Activated CD8-positive, alpha-beta memory T cell treated with anti-CD3 and anti-CD28 coated beads, Interleukin-2, amount 50 U/mL, for 4 hours (primary cell): ENCODE measurements at places on chromosomes 5 and 9.

GRCh38 chr5:174097486-174098185, 52.1 kb downstream of the NSG2 start:
- DNase-seq, result no peak

GRCh38 chr9:115972362-115972761, 181.2 kb upstream of the PAPPA start:
- no peak for DNase-seq

- DNase-seq, result no peak
Measured at GRCh38 chr5:163460562-163461171, at the start of gene HMMR. Gene HMMR (plus strand): TSS chr5:163460632. CDS start chr5:163460693, 61 bp downstream.

- DNase-seq, result no peak
Measured at GRCh38 chr5:65811885-65812284, 89.9 kb downstream of the NLN start.

DNA sequence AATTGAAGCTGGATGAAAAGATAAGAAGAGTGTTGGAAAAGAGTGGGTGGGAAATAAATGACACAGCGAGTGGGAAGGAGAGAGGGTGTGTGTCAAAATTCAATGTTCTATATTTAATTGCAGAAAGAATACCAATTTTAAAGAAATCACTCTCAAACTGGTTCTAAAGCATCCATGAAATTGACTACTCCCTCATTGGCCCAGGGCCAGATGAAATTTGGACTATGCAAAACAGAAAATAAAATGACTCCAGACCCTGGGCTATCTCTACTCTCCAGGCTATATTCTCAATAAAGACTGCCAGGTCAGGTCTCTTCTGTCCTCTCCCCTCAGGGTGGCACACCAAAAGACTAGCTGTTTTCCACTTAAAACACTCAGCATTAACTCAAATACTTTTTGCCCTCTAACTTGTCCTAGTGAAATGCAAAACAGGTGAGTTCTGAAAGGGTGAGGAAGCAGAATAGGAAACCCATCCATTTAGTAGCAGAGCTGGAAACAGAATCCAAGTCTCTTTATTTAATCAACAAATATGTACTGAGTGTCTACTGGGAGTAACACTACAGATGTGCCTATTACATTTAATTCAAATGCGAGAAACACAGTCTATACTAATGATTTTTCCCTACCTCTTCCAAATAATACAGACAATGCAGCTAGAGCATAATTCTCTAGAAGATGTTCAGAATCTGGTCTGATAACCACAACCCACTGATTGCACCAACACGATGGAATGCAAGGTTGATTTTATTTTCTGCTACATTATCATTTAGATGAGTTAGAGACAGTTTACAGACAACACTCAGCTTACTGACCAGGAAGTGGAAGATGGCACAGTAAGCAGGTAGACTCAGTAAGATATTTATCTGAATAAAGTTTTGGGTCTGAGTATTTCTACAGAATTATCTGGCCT, 42.1 kb downstream of the EFCAB9 start:
- no peak for DNase-seq

- DNase-seq, result no peak
Measured at GRCh38 chr9:131651160-131651559, 88.7 kb downstream of the RAPGEF1 start.

DNA sequence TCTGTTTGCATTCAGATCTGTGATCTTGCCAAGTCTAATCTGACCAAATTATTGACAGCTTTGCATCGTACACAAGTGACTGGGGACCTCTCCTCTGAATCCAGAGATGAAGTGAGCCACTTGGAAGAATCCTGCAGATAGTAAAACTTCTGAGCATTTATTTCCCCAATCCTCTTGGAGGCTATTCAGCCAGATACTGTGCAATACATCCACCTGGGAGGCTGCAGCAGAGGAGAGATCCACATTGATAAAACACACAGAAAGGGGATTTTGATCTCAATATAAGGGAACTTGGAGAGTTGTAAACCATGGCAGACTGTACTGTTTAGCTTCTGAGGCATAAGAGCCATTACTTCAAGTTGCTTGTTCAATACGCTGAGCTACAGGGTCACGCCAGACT, 654.6 kb downstream of the MTRR start:
- no peak for DNase-seq

DNA sequence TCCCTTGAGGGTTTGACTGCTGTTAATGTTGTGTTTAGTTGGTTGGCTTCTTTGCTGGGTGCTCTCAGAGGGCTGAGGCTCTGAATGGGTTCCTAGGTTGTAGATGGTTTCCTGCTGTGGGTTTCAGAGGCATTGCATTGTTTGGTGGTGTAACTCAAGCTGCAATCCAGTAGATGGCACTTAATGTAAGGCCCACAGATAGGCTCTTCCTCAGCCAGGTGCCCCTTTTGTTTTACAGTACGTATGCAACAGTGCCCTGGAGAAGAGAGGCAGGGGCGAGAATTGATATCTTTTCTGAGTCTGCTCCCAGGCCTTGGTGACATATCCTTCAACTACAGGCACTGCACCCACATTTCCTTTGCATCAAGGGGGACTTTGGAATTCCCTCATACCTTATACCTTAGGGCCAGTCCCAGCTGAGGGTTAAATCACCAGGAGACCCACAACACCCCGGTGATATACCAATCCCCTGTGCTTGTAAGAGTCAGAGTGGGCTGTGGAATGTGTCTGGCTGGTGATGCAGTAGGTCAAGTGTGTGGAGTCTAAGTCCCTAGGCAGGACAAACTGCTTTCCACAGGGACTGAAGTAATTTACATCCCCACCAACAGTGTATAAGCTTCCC, 7.0 kb upstream of the UGT3A2 start:
- no peak for DNase-seq

- peak; percentile 35 for DNase-seq
Measured at GRCh38 chr5:177368869-177369644, 11.3 kb downstream of the RGS14 start.

- no peak for DNase-seq
Measured at GRCh38 chr9:117156144-117156688, 258.6 kb downstream of the ASTN2 start.

GRCh38 chr9:950139-950538, 26.3 kb upstream of the DMRT3 start:
- no peak for DNase-seq

DNA sequence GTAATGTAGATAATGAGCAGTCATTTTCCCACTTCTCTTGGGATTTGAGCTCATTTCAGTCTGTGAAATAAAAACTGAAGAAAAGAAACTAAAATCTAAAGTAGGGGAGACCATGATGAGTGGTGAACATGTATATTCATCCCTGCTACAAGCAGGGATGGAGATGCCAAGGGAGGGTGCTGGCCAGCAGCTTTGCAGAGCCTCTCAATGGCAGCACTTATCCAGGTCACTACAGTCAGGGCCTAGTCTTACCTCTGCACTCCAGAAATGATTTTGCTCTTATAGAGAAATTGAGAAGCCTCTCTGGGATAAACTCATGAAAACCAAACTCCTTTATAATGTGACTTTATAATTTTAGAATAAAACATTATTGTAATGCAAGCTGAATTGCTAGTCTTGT, 317.6 kb downstream of the FBXL17 start:
- DNase-seq, result no peak

- no peak for DNase-seq
Measured at GRCh38 chr5:154406231-154406630, 39.6 kb upstream of the SAP30L start.

GRCh38 chr9:94507531-94508258, 47.2 kb upstream of the PCAT7 start:
- DNase-seq, result no peak

DNA sequence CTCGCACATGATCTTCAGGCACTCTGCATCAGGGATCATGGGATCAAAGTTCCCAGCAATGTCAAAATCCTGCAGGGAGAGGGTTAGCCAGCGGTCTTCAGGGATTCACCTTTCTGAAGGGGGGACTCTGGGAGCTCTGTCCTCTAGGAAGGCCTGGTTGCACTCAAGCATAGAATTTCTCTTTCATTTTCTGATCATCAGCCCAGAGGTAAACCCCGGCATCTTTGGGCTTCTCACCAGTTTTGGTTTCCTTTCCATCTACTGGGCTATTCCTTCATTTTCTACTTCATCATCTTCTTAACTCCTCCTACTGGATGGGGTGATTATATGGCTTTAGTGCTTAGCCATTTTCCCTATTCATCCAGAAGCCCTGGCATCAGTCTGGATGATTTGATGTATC, 4.6 kb upstream of the DND1 start:
- no peak for DNase-seq
